CD4-positive, alpha-beta T cell (primary cell): ENCODE measurements at places on chromosomes 5 and 9.
A peak's percentile ranks its signal among the peaks of the same experiment; 100 is the strongest.

GRCh38 chr9:109704546-109704945, 75.5 kb upstream of the PALM2AKAP2 start:
- DNase-seq: no peak

GRCh38 chr5:151480384-151481293, 33.2 kb downstream of the SLC36A1 start:
- DNase-seq: no peak

DNA sequence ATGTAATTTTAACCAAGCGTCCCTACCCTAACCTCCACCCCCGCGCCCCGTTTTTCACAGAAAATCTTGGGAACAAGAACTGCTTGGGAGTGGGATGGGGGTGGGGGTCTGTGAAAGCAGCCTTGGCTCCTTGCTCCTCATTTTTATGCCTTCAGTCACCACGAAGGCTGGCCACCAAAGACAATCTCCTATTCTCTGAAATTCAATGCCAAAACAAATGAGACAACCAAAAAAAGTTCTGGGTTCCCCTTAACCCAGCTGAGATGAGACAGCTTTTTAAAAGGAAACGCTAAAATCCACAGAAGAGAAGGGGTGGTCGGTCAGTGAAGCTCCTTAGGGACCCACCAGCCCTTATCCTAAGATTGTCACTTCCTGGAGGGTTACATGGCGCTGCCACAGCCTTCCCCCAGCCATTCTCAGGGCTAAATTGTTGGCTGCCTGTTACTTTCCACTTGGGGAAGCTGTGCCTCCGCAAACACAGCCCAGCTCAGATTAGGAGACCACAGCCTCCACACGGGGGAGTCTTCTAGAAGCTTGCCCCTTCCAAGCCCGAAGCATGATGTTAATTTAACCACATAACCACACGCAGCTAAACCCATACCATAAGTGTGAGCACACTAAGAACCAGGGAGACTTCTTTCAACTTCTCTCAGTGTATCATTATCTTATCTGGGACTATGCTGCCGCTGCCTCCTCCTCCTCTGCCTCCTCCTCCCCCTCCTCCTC, 136.3 kb downstream of the FOXD1 start:
- DNase-seq: no peak

DNA sequence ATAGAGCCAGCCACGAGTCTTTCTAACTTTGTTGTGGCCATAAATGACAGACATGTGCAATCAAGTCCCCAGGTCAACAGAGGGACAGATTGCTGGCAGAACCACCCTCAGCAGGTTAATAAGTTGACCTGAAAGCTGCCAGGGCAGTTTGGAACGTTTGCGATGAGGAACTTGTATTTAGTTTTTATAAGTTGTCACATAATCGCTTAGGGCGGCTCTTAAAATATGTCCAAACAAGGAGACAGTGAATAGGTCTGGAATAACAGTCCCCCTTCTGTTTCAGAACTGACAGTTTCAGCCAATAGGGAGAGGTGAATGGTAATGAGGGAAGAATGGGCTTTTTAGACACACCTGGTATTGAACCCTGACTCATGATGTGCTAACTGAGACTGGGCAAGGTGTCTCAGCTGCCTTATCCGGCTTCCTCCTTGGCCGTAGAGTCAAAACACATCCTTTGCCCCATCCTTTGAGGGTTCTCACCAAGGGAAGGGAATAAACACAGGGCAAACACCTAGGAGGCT, 33.6 kb upstream of the GABRP start:
- DNase-seq: no peak

GRCh38 chr5:87572090-87572489, 159.4 kb upstream of the CCNH start:
- DNase-seq: no peak

DNA sequence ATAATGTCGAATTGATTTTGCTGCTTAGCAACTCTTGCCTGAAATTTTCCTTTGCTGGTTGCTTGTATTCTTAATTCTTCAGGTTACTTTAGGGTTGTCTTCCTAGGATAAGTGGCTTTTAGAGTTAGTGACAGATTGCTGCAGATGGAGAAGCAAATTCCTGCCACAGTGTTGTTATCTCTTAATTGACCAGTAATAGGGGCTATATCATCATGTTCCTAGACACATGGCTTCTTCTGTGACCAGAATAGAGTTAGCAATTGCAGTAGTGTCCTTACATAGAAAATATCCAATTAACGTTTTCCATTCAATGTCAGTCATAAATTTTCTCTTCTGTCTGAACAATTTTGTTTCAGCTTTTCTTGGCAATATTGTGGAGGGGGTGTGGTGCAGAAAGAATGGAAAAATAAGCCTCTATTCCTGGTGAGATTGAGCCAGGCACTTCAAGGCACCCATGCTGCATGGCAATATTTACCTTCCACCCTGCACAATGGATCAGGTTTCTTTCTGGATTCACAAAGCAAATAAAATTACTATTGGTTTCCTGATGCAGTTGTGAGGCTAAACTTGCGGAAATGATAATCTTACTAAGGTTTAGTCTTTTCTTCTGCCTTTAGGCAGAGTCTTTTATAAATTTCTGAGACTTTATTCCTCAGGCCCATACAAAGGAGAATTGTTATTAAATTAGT, 1481.5 kb downstream of the EFNA5 start:
- DNase-seq: no peak

- no peak for DNase-seq
These were observed 25.6 kb downstream of the MELK start for GRCh38 chr9:36598273-36598672.

GRCh38 chr9:105886136-105886535, 191.8 kb downstream of the TMEM38B start:
- DNase-seq: no peak

- DNase-seq: no peak
These were observed 26.6 kb upstream of the ZBTB34 start for GRCh38 chr9:126833710-126834345.

DNA sequence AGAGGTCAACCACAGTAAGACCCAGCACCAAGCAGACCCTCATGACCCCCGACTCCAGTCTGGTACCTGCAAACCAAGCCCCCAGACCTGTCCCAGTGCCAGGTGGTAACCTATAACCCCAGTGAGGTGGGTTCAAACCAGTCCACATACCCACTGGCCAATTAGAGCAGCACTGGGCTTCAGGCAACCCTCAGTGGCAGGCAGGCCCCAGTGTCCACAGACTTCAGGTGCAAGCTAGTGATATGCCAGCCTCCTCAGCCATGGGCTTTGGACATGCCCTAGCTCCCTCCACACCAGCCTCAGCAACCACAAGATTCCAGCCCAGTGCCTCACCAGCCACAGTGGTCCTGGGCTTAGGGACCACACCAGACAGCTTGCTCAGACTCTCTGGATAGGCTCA, 276.6 kb downstream of the DTWD2 start:
- no peak for DNase-seq

GRCh38 chr5:141003031-141003430, 36.8 kb downstream of the PCDHAC2 start:
- DNase-seq: no peak

DNA sequence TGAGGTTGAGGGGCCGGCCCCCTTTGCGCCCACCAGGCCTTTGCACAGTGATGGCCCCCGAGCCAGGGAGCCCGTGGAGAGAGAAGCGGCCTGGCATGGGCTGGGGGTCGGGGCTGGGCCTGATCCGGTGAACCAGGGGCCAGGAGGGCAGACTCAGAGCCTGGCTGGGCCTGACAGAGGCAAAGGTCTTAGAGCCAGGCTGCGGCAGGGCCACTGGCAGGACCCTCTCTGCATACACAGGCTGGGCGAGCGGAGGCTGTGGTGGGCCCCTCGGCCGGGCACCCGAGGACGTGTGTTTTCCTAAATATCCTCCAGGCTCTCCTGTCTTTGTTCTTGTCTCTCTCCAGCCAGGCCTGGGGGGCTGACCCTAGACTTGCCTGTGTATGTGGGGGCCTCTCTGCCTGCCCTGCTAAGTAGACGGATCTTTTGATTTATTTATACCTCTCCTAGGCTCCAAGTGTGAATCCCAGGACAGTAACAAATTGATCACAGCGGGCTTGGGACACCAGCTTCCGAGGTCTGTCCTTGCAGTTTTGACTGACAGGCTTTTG, 933 bp downstream of the NEK6 start:
- no peak for DNase-seq

DNA sequence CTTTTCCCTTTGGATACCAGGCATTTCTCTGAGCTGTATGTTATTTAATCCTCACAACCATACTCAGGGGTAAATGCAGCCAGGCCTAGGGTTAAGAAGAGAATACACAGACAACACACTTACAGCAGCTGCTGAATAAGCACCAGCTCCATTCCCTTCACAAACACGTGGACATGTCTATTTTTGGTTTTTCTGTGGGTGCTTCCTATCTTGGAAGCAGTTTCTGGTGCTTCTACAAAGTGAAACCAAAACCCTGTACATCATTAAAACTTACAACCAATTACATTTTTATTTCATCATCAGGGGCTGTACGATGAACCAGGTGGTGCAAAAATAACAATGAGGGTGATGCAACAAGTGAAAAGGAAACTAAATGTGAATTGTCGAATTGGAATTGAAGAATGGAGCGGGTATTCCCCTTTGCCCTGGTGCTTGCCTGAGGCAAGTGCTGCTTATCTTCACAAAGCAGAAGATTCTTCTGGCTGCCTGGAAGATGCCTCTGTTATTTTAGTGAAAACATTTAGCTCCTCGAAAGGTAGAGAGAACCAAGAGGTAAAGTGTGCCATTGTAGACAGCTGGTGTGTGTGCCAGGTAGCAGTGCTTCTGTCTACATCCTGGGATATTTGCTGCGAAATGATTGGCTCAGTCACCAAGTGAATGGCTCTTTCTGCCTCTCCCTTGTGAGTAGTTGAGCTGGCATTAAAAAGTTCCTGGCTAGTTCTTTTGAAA, 18.6 kb upstream of the IFNB1 start:
- peak; percentile 7 for DNase-seq

DNA sequence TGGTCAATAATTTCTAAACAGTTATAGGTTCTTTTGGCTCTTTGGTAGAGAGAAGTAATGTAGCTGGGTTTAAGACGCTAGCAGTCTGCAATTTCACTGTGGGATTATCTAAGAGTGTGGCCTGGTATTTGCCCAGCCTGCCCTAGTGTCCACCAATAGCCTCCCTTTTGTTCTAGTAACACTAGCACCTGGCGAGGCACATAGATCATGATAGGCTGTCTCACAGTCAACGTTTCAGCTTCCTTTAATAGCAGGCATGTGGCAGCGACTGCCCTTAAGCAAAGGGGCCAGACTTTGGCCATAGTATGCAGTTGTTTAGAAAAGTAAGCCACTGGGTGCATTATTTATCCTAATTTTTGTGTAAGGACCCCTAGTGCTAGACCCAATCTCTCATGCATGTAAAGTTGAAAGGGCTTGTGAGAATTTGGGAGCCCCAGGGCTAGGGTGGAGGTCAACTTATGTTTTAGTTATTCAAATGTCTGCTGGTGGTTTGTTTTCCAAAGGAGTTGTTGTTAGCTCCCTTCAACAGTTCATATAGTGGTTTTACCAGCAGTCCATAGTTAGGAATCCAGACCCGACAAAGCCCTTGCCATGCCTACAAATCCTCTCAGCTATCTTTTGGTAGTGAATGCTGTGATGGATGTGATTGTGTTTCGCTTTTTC, 274.3 kb downstream of the HTR1A start:
- DNase-seq: no peak

- DNase-seq: no peak
These were observed 566.0 kb downstream of the CAAP1 start for GRCh38 chr9:26326563-26326962.

GRCh38 chr9:77910194-77910621, 121.4 kb downstream of the GNAQ start:
- DNase-seq: no peak

DNA sequence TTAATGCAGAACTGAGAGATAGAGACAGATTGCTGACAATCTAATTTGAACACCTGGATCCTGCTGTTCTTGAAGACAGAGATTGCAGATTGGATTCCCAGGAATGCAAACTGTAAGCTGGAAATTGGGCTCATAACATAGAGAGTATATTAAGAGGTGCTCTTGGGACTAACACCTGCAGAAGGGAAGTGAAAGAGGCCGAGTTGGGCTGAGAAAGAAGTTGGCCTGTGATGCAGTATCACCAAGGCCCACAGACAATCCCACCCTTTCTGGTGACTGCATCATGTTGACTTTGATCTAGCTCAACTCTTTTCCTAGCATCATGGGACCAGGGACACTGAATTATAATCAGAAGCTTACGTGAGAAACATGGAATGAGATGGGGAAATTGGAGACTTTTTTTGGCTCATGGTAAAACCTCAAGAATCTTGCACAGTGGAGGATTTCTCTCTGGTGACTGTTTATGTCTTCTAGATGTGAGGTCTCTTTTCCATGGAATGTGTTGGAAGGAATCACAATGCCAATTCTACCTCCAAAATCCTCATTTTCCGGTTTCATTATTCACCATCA, 36.5 kb upstream of the NUDT12 start:
- DNase-seq: no peak

DNA sequence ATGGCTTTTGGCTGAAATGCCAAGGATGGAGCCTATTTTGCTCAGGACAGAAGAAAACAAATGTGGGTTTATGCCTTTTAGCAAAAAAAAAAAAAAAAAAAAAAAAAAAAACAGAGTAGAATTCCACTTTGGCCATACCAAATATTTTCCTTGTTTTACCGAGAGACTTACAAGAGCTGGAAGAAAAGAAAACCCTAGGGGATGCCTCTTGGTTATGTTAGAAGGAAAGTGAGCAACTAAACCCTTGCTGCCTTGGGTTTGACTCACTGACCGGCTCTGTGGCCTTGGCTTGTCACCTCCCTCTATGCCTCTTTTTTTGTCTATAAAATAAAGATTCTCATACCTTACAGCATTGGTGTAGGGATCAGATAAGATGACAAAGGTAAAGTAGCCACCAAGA, 69.6 kb upstream of the ABCA1 start:
- DNase-seq: no peak

GRCh38 chr5:180639287-180639686, 10.1 kb downstream of the FLT4 start:
- no peak for DNase-seq

GRCh38 chr5:90861843-90862586, 303.4 kb downstream of the ADGRV1 start:
- no peak for DNase-seq

DNA sequence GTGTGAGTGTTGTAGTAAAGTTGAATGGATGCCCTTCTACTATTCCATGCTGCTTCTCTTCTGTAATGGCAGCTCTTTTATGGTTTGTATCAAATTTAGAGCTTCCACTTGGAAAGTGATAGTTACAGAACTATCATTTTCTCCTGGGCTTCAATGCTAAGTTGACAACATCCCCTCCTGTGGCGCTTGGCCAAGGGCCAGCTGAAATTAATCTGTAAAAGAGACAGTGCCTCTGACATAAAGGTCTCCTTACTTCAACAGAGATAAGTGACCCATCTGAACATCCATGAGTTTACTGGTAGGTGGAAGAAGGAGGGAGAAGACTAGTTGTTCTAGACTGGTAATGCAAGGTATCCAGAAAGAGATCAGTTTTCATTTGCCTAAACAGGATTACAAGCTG, 39.7 kb downstream of the CHSY3 start:
- DNase-seq: no peak

GRCh38 chr9:98045234-98046179, 11.0 kb upstream of the NANS start:
- peak; percentile 5 for DNase-seq

DNA sequence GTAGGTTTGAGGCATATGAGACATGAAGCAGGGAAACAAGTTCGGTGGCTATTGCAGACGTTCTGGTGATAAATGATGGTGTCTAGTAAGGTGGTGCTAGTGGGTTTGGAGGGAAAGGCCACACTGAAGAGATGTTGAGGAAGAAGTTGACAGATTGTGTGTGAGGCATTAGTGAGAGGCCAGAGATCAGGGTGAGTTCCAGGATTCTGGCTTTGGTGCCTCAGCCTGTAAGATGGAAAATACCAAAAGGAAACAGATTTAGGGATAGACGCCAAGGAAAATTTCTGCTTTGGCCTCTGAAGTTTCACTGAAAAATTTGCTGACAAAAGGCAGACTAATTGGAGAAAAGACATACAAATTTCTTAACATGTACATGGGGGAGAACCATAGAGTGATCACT, 6.4 kb upstream of the PAIP1 start:
- no peak for DNase-seq
